ENCODE measurements at places on chromosomes 16 and 17.

DNA sequence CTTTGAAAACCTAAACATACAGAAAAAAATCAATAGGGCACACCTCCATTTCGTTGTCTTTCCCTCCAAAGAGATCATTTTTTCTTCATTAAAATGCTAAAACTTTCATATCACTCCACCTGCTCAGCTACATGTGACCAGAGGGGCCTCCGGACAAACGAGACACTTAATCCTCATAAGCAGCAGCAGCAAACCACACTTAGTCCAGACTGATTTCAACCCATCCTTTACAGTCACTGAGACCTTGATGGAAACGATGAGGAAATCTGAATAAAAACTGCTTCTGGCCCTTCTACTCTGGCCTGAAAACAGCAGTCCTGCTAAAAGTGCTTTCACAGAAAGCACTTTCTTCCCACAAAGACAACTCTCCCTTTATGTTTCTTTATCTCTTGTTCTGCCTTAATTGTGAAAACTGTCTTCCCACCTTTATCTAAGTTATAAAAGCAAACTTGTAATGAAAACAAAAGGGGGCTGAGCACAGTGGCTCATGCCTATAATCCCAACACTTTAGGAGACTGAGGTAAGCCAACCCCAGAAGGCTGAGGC, 4.6 kb downstream of the ANKRD11 start:
- no peak for DNase-seq

GRCh38 chr17:73028299-73028755, 64.2 kb downstream of the SLC39A11 start:
- no peak for DNase-seq

DNA sequence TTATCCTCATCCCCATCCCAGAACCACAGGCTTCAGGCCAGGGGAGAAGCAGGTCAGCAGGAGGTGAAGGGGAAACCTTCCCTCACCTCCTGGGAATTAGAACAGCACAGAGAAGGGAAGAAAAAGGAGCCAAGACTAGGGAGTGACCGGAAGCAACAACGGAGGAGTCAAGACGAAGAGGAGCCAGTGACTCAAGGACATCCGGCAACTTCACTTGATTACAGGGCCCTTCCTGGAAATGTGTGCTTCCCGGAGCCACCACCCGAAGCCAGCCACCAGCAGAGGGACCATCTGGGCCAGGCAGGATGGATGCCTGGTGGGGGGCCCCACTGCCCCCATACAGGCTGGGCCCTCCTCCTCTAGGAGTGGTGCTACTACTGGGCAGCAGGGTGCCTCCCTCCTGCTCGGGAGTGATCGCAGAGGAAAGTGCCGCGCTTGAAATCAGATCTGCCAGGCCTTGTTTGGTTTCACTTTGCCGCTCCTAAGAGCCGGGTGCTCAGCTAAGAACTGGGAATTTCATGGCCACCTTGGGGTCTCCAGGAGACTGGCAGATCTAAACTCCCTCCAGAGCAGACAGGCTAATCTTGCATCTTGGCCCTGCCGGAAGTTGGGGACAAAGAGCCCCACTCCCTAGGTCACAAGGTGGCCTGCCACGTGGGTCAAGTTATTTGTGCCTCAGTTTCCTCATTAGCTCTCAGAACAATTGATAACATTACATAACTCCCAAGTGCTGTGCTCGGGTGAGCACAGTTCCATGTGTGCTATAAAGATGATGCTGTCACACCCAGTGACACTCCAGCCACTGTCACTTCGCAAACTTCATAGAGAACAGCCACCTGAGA, 6.6 kb downstream of the CDC42EP4 start:
- DNase-seq = peak; percentile 51

- no peak for DNase-seq
Measured at GRCh38 chr16:23206986-23207385, 24.4 kb downstream of the SCNN1G start.

DNA sequence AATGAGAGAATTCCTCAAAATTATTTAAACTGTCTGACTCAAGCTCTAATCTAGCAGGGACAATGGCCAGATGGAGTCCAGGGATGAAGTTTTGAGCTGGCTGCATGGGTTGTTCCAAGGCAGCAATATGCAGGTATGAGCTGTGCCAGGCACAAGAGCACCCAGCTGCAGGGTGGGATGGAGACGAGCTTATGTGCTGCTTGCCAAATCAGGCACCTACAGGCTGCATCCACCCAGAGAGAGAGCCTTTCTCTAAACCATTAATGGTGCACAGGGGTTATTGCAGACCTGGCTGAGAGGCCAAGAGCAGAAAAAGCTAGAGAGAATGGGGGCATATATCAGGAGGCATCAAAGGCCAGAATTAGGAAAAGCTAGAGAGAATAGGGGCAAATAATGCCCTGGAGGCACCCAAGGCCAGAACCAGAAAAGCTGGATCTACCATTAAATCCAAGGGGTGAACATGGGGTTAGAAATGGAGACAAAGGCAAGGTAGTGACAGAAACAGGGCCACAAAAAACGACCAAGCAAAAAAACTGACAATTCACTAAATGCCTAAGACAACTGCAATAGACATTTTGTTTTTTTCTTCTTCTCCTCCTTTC, 11.0 kb downstream of the KRT33A start:
- no peak for DNase-seq

DNA sequence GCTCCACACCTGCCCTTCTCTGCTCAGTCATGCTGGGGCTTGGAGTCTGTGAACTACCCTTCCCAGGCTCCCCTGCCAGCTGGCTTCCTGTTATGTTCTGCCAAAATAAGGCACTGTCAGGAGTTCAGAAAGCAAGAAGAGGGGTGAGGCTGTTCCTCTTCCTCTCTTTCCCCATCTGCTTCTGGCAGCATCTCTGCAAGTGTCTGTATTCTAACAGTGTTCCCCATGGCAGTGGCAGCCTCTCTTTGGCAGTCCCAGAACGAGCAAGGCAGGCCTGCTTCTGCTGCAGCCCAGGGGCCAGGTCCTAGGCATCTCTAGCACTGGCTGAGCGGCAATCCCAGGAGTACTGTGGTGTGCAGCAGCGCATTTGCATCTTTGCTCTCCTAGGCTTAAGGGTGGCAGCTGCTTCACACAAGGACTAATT, 219.1 kb downstream of the STX8 start:
- peak; percentile 8 for DNase-seq

- peak; percentile 89 for DNase-seq
Measured at GRCh38 chr17:34797720-34798119, 163.5 kb downstream of the CCT6B start.

DNA sequence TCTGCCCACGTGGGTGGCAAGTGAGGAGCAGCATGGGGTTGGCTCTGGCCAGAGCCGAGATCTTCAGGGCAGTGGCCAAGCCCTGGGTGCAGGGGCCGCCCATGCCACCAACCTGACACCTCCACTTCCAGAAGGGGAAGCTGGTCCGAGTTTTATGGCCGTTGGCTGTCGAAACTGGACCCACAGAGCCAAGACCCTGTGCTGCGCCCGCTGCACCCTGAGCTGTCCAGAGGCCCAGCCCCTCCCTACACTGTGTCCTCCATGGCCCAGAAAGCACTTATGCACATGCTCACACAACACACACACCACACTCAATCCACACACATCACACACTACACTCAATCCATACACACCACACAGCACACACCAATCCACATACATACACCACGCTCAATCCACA, 33.9 kb upstream of the RPTOR start:
- no peak for DNase-seq

DNA sequence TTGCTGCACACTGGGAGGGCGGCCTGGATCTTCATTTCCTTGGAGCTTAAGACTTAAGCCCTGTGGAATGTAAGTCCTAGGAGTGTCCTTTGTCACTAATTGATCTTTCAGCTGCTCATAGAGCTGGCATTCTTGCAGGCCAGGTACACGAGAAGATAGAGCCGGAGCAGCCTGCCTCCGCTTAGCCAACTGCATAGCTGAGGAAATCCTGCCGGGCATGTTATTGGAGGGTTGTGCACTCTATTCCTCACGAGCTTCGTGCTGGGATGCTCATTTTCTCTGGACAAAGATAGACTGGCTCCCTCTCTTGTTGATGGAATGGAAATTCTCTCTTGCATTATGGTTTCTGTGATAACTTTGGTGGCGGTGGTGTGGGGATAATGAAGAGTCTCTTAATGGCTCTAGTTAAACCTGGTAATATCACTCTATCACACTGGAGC, 76.9 kb downstream of the RPA1 start:
- DNase-seq = no peak

DNA sequence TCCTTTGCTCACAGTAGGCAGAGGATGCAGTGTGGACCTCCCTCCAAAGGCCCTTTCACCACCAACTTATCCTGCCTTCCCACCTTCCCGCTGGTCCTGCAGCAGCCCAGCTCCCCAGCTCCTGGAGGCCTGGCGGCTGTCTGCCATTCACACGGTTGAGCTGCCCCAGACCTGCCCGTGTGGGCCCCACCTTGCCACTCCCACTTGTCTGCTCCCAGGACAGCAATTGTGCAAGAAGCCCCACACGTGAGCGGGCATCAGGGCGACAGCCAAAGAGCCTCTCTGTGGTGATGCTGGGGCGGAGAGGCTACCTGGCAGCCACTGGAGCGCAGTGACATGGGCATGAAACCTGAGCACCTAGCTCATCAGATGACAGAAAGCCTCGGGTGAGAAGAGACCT, 248.6 kb upstream of the MAF start:
- DNase-seq = peak; percentile 7

DNA sequence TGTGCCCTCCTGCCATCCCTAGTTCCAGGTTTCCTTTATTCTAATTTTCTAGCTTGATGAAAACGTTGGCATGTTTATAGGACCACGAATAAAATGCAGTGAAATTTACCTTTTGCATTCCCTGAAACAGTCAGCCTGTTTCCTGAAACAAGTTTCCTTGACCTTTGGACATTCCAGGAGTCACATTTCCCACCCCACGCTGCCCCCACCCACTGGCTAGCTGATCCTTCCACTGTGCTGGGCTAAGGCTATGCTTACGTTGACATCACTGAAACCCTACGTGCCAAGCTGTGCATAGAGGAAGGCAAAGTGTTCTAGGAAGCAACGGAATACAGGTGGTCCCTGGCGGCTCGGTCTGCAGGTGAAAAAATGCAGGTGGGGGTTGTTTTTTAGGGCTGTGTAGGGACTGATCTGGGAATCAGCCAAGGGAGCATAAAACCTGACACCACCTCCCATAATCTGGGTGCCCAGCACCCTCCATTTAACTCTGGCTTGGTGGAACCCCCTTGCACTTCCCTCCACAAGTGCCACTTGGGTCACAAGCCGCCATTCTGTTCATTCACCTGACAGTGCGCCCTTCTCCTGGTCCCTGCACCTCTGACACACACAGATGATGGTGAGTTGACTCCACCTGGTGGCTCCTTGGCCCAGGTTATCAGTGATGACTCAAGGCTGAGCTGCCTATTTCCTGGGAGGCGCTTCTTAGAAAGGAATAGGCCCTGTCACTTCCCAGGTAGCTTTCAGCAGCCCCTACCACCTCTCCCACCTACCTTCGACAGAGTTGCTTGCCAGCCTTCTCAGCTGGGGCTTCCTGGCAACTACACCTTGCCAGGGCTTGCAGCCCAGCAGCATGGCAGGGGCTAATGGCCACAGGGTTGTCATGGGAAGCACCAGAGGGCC, 83.7 kb downstream of the N4BP1 start:
- no peak for DNase-seq

- no peak for DNase-seq
Measured at GRCh38 chr16:80113873-80114574, 426.8 kb upstream of the DYNLRB2 start.

GRCh38 chr17:67534941-67535340, 157.9 kb downstream of the PITPNC1 start:
- DNase-seq = no peak

DNA sequence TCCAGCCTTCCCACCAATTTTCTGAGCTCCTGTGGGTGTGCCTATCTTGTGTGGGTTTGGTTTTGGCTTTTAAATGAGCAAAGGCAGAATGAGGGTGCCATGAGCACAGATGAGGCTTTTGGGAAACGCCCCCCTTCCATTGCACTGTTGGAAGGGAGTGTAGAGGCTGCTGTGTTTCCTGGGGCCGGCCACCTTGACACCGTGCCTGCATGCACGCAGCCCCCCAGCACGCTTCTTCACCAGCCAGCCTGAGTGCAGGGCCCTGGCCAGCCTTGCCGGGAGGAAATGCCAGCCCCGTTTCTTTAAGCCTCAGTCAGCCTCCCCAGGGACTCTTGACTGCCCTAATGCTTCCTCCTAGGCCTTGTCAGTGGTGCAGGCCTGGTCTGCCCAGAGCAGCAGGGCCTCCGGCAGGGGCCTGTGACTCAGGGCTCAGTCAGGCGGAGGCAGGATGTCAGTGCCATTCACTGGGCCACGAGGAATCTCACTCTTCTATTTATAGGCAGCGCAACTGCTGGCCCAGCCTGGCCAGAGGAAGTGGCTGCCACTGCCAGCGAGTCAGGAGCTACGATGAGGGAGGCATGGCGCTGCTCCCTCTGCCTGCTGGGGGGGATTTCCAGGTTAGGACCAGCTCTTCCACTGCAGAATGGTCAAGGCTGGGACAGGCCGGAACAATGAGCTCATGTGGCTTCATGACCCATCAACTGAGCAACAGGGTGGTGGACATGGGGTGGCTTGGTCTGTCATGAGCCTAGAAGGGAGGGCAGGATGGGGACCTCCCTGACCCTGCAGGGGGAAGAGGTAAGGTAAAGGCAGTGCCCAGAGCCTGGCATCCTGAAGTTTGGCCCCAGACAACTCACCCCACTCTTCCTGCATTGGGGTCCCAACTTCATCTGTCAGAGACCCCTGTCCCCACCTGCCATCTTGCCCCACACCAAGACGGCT, 205.2 kb downstream of the RAB11FIP4 start:
- DNase-seq = no peak

DNA sequence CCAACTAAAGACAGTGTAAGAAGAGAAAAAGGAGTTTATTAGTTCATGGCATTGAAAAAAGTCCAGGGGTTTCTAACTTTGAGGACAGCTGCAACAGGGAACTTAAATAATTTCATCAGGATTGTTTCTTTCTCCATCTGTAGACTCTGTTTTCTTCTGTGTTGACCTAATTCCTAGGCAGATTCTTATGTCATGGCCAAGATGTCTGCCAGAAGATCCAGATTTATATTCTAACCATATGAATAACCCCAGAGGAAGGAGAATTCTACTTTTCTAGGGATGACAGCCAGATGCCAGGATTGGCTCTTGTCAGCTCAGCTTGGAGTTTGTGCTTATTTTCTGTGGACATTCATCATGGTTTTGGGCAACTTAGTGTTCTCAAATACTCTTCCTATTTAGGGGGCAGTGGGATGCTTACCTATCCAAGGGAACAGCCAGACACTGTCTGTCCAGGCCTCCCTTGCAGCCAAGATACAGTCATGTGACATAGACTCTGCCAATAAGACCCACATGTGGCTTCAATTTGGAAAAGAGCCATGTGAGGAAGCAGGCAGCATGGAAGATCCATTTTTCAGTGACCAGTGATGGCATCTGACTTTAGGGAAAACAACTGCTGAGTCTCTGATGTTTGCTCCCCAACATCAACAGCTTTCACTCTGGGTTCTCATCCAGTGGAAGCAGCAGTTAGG, 18.2 kb downstream of the PCTP start:
- DNase-seq = no peak
